ENCODE measurements at places on chromosomes 5 and 9. TPM values are rescaled to one million over a fixed set of nuclear protein-coding genes. Genes with fewer than 3 reads are reported as not detected.
A peak's percentile ranks its signal among the peaks of the same experiment; 100 is the strongest.

- H3K4me3 ChIP-seq, result no peak overlapping the region
- no peaks in the 10 kb centered on the region for H3K27me3 ChIP-seq
- H3K27ac ChIP-seq, result no peak overlapping the region
- no peak for DNase-seq
- H3K4me1 ChIP-seq, result peaks cover 6% of the 10 kb centered on the region
Measured at GRCh38 chr5:138216799-138217198, 3.7 kb upstream of the CDC23 start.

- no peak overlapping the region for H3K27ac ChIP-seq
- no peak overlapping the region for H3K4me3 ChIP-seq
- DNase-seq, result no peak
- no peaks in the 10 kb centered on the region for H3K27me3 ChIP-seq
- H3K36me3 ChIP-seq, result peaks cover 7% of the 10 kb centered on the region
Measured at GRCh38 chr5:109714592-109714991, 24.9 kb downstream of the MAN2A1 start.

The NMUR2 gene
- not detected for total RNA-seq

The PCDHB6 gene
- total RNA-seq, result not detected

DNA sequence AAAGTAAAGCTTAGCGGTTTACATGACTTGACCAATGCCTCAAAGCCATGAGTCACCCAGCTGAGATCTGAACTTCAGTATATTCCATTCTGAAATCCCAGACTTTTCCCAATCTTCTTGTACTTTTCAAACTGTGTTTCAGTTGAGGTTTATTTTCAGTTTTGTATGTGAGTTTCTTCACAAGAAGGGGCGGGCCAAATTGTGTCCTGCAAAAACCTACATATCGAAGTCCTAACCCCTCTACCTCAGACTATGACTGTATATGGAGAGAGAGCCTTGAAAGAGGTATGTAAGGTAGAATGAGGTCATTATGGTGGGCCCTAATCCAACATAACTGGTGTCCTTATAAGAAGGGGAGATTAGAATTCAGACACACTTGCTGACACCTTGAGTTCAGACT lies 666 bp upstream of the TLR4 start:
- DNase-seq, result no peak
- H3K4me1 ChIP-seq, result no peaks in the 10 kb centered on the region
- H3K27ac ChIP-seq, result no peak overlapping the region
- no peaks in the 10 kb centered on the region for H3K36me3 ChIP-seq

GRCh38 chr9:27151693-27152404 lies 42.8 kb downstream of the TEK start:
- no peak overlapping the region for H3K27ac ChIP-seq
- H3K27me3 ChIP-seq, result no peaks in the 10 kb centered on the region
- no peaks in the 10 kb centered on the region for H3K4me1 ChIP-seq
- H3K4me3 ChIP-seq, result no peak overlapping the region

The SLC6A19 gene
- 0.02 TPM for total RNA-seq

DNA sequence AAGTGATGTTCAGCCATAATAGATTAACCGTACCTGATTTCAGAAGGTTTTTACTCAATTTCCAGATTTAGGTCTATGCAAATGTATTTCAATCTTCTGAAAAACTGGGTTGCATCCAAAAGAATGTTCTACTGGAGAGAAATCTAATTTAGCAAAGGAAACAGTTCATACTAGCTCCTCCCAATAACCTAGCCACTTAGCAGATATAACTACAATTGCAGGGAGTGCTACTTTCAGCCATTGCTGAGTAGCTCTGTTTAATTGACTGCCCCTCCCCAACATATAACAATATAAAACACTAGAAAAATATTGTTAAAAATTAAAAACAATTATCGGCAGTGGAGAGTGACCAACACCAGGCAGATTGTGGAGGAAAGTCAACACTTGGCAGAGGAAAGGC lies 7.9 kb upstream of the OSMR start:
- H3K36me3 ChIP-seq, result no peaks in the 10 kb centered on the region
- no peak overlapping the region for H3K4me3 ChIP-seq
- H3K4me1 ChIP-seq, result peaks cover 43% of the 10 kb centered on the region
- DNase-seq, result no peak
- H3K27ac ChIP-seq, result peak overlapping the region; percentile 30
- no peaks in the 10 kb centered on the region for H3K27me3 ChIP-seq

GRCh38 chr5:40570408-40571129 lies 109.1 kb upstream of the PTGER4 start:
- H3K4me3 ChIP-seq, result no peak overlapping the region
- H3K36me3 ChIP-seq, result no peaks in the 10 kb centered on the region
- no peak for DNase-seq

The GARIN3 gene
- total RNA-seq, result not detected

DNA sequence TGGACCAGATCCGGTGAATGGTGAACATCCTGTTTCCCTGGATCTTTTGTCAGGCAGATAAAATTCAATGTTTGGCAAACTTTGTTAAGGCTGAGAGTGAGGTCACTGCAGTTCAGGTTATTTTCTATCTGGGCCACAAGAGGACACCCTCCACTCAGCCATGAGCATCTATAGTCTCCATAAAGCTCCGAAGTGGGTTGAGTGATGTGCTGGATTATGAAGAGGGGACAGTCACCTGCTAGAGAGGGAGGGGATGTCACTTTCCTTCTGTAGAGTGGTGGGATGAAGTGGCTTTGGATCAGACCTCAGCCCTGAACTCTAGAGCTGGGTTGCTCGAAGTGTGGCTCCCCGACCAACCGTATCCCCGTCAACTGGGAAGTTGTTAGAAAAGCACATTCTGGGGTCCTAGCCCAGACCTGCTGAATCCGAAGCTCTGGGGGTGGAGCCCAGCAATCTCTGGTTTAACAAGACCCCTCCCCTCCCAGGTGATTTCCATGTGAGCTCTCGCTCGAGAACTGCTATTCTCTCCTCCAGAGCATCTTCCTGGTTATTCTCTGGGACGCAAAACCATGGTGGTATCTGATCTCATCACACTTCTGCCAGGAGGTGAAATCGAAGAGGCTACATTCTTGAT lies 31.8 kb upstream of the FGF1 start:
- peaks cover 4% of the 10 kb centered on the region for H3K27me3 ChIP-seq
- no peak overlapping the region for H3K27ac ChIP-seq
- H3K4me1 ChIP-seq, result peaks cover 44% of the 10 kb centered on the region
- H3K4me3 ChIP-seq, result no peak overlapping the region
- no peaks in the 10 kb centered on the region for H3K36me3 ChIP-seq
- peak; percentile 52 for DNase-seq

The PTGS1 gene
- 0.06 TPM for total RNA-seq

GRCh38 chr9:105126226-105126625 lies 118.2 kb upstream of the SLC44A1 start:
- H3K4me1 ChIP-seq, result peaks cover 26% of the 10 kb centered on the region
- peaks cover 8% of the 10 kb centered on the region for H3K27me3 ChIP-seq
- no peak overlapping the region for H3K27ac ChIP-seq
- no peaks in the 10 kb centered on the region for H3K36me3 ChIP-seq
- no peak overlapping the region for H3K4me3 ChIP-seq

GRCh38 chr5:79605560-79605959 lies 6.7 kb upstream of the TENT2 start:
- H3K27ac ChIP-seq, result no peak overlapping the region
- H3K36me3 ChIP-seq, result no peaks in the 10 kb centered on the region
- H3K27me3 ChIP-seq, result no peaks in the 10 kb centered on the region
- H3K4me1 ChIP-seq, result peaks cover 10% of the 10 kb centered on the region
- no peak for DNase-seq

- no peak overlapping the region for H3K27ac ChIP-seq
- no peak overlapping the region for H3K4me3 ChIP-seq
- no peaks in the 10 kb centered on the region for H3K27me3 ChIP-seq
- peaks cover 46% of the 10 kb centered on the region for H3K4me1 ChIP-seq
- no peak for DNase-seq
- no peaks in the 10 kb centered on the region for H3K36me3 ChIP-seq
Measured at GRCh38 chr5:75320371-75320770, 16.6 kb upstream of the HMGCR start.

DNA sequence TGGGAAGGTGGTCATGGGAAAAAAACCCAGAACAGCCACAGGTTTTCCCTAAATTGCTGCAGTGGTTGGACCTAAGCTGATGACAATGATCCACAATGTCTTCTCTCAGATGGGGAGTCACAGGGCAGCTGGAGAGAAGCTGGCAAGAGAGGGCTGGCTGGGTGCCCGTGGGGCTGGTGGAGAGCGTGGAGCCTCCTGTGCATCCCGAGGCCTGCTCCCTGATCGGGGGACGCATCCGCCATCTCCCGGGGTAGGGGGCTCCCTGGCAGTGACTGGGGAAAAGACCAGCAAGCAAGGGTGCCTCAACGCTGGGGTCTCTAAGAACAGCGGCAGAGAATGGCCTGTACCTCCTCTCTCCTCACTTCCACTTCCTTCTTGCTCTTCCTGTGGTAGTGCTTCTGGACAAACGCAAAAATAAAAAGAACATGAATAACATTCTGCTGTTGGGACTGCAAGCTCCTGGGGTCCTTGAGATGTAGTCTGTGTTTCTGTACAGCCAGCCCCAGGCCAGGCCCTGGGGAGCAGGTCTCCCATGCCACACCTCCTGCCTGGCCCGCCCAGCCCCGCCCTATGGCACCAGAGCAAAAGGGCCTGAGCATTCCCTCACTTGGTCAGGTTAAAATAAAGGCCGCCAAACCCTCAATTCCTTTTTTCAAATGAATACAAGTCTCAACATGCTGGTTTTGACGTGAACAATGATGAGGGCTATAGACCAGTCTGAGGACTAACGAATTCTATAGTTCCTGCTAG lies 7.0 kb upstream of the MRNIP start:
- DNase-seq, result no peak
- no peak overlapping the region for H3K4me3 ChIP-seq
- H3K4me1 ChIP-seq, result no peaks in the 10 kb centered on the region
- peaks cover 35% of the 10 kb centered on the region for H3K36me3 ChIP-seq
- H3K27ac ChIP-seq, result no peak overlapping the region
- no peaks in the 10 kb centered on the region for H3K27me3 ChIP-seq

- no peak overlapping the region for H3K4me3 ChIP-seq
- no peaks in the 10 kb centered on the region for H3K36me3 ChIP-seq
- no peaks in the 10 kb centered on the region for H3K4me1 ChIP-seq
- H3K27me3 ChIP-seq, result no peaks in the 10 kb centered on the region
Measured at GRCh38 chr5:124823380-124823779, 76.9 kb upstream of the ZNF608 start.

The ACOT12 gene
- total RNA-seq, result not detected

DNA sequence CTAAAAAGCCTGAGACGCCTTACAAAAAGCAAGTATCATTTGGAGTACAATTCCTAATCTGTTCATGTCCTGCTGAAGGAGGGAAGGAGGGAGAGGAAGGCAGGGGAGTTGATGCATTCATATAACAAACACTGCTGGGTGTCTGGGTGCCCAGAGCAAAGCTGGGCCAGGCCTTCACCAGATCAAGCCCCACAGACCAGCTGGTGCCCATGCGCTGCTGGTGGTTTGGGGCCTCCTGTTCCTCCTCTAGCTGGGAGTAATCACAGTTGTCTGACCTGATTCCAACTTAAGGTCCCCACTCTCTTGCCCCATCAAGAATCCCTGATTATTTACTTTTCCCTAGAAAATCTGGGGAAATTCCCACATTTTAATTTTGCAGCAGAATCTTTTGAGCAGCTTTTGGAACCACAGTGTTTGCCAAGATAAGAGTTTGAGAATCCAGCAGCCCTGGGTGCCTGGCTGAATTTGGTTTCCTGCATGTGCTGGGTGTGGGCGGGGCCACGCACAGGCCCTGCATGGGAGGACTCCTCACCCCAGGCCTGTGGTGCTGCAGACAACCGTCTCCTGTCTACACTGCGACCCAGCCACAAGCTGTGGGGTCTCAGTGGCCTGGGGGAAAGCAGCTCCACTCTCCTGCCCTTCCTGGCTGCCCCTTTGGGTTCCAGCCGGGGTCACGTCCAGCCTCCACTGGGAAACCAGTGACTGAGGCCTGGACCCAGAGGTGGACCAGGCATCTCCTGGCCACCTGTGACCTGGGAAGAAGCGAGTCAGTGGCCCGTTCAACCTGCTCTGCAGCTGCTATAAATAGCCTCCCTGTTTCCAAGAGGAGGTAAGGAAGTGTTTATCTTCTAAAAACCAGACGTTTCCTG lies 47.5 kb downstream of the NEURL1B start:
- no peaks in the 10 kb centered on the region for H3K36me3 ChIP-seq
- peaks cover 27% of the 10 kb centered on the region for H3K4me1 ChIP-seq
- no peak for DNase-seq
- H3K27me3 ChIP-seq, result no peaks in the 10 kb centered on the region
- H3K4me3 ChIP-seq, result no peak overlapping the region

DNA sequence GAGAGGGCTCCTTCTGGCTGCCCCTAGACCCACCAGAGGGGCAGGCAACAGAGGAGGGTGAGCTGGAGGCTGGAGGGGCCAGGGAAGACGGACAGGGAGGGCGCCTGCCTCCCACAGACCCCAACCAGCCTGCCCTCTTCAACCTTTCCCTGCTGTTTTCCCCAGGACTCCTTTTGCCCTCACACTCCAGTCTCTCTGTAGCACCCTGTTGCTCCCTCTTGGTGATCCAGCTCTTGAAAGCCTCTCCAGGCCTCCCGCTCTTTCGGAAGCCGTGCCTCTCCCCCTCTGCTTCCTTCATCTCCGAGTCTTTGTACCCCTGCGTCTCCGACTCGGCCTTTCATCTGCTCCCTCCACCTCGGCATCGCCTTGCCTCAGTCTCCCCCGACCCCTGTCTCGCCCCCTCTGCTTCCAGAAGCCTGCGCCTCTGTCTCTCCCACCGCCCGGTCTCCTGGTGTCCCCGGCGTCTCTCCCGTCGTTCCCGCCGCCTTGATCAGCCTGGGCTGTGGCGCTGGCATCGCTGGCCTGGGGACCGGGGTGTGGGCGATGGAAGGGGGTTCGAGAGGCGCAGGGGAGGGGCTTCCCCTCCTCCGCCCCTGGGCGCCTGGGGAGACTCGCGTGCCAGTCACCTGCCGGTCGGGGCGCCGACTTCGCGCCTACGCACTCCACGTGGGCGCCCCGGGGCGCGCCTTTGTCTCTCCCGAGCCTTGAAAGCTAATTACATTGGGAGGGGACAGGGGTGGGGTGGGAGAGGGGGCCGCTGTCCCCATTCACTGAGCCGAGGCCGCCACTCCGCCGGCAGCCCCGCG lies 5.3 kb upstream of the PRDM12 start:
- no peak overlapping the region for H3K27ac ChIP-seq
- no peak overlapping the region for H3K4me3 ChIP-seq
- H3K4me1 ChIP-seq, result peaks cover 32% of the 10 kb centered on the region
- no peaks in the 10 kb centered on the region for H3K36me3 ChIP-seq
- DNase-seq, result no peak

GRCh38 chr5:8683496-8683895 lies 814.5 kb downstream of the MTRR start:
- H3K27me3 ChIP-seq, result no peaks in the 10 kb centered on the region
- no peak overlapping the region for H3K4me3 ChIP-seq
- H3K27ac ChIP-seq, result no peak overlapping the region
- no peak for DNase-seq

GRCh38 chr5:37111426-37112382 lies 137.5 kb downstream of the CPLANE1 start:
- no peak overlapping the region for H3K27ac ChIP-seq
- H3K36me3 ChIP-seq, result 0 out of 3 replicates have a peak, but pooled peaks cover 5% of the 10 kb centered on the region
- no peak for DNase-seq
- H3K4me3 ChIP-seq, result no peak overlapping the region

GRCh38 chr5:41871852-41872251 lies 1.6 kb upstream of the OXCT1 start:
- H3K4me3 ChIP-seq, result no peak overlapping the region
- no peak for DNase-seq
- H3K27ac ChIP-seq, result no peak overlapping the region
- H3K36me3 ChIP-seq, result no peaks in the 10 kb centered on the region

The THBS4 gene
- 0.60 TPM for total RNA-seq

All from HepG2 (cell line).